ENCODE measurements at places on chromosomes 6 and 20.

DNA sequence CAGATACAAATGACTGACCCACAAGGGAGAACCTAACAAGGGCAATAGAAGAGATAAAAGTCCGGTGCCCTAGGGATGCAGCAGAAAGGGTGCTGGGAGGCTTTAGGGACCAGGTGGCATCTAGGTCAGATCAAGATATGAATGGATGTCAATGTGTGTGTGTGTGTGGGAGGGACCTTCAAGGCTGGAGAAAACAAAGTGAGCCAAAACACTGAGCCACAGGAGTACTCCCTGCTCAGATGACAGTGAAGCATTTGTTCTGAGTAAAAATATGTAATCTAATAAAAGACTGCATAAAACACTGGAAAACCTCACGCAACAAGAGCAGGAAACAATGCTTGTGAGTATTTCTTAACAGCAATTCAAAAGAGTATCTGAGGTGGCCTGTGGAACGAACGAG is 28.2 kb downstream of the ZNF337 start:
- no peak for DNase-seq

DNA sequence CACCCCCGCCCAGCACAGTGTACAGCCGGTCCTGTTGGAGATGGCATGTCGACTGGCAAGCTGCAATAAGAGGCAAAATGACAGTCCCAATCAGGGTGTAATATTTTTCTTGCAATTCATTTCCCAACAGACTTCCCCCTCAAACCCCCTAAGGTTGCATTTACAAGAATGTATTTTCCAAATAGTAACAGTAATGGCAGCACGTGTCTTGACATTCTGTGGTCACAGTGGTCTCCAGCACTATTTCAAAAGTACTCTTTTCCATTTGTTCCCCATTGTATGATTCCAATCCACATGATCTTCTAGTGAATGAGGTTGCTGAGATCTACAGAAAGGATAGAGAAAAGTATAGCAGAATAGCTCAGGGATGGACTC is 97.8 kb upstream of the CARMIL1 start:
- DNase-seq: no peak

DNA sequence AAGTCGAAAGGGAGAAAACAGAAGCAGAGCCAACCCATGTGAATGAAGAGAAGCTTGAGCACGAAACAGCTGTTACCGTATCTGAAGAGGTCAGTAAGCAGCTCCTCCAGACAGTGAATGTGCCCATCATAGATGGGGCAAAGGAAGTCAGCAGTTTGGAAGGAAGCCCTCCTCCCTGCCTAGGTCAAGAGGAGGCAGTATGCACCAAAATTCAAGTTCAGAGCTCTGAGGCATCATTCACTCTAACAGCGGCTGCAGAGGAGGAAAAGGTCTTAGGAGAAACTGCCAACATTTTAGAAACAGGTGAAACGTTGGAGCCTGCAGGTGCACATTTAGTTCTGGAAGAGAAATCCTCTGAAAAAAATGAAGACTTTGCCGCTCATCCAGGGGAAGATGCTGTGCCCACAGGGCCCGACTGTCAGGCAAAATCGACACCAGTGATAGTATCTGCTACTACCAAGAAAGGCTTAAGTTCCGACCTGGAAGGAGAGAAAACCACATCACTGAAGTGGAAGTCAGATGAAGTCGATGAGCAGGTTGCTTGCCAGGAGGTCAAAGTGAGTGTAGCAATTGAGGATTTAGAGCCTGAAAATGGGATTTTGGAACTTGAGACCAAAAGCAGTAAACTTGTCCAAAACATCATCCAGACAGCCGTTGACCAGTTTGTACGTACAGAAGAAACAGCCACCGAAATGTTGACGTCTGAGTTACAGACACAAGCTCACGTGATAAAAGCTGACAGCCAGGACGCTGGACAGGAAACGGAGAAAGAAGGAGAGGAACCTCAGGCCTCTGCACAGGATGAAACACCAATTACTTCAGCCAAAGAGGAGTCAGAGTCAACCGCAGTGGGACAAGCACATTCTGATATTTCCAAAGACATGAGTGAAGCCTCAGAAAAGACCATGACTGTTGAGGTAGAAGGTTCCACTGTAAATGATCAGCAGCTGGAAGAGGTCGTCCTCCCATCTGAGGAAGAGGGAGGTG is 38.7 kb downstream of the ZBTB2 start:
- no peak for DNase-seq

DNA sequence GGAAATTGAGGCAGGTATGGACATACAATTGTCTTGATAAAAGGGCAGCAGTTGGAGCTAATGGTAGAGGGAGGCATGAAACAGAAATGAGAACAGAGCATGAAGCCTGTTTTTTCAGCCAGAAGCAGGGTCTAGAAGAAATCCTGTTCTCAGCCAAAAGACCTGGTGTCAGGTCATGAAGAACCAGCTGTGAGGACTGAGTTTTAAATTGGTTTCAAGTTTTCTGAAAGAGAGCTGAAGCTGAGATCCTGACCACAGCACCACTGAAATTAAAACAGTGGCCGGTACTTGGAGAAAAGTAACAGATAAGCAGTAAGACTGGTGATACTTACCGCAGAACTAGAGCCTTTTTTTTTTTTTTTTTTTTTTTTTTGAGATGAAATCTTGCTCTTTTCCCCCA is 283.8 kb upstream of the BMP2 start:
- no peak for DNase-seq

- no peak for DNase-seq
Observed at GRCh38 chr6:40440053-40440452, 147.1 kb downstream of the LRFN2 start.

GRCh38 chr6:167746975-167747374 is 79.7 kb upstream of the AFDN start:
- no peak for DNase-seq

Data from hematopoietic multipotent progenitor cell treated with erythropoietin and hydrocortisone succinate and interleukin-3 and kit ligand, for 15 days (in vitro differentiated cells).